ENCODE measurements at places on chromosomes 1 and 21.
A peak's percentile ranks its signal among the peaks of the same experiment; 100 is the strongest.

GRCh38 chr21:32370998-32371766 lies 21.6 kb downstream of the URB1 start:
- H3K4me1 ChIP-seq: no peaks in the 10 kb centered on the region
- H3K4me3 ChIP-seq: no peak overlapping the region
- H3K27me3 ChIP-seq: no peaks in the 10 kb centered on the region
- no peak for DNase-seq
- H3K36me3 ChIP-seq: peaks cover 46% of the 10 kb centered on the region

DNA sequence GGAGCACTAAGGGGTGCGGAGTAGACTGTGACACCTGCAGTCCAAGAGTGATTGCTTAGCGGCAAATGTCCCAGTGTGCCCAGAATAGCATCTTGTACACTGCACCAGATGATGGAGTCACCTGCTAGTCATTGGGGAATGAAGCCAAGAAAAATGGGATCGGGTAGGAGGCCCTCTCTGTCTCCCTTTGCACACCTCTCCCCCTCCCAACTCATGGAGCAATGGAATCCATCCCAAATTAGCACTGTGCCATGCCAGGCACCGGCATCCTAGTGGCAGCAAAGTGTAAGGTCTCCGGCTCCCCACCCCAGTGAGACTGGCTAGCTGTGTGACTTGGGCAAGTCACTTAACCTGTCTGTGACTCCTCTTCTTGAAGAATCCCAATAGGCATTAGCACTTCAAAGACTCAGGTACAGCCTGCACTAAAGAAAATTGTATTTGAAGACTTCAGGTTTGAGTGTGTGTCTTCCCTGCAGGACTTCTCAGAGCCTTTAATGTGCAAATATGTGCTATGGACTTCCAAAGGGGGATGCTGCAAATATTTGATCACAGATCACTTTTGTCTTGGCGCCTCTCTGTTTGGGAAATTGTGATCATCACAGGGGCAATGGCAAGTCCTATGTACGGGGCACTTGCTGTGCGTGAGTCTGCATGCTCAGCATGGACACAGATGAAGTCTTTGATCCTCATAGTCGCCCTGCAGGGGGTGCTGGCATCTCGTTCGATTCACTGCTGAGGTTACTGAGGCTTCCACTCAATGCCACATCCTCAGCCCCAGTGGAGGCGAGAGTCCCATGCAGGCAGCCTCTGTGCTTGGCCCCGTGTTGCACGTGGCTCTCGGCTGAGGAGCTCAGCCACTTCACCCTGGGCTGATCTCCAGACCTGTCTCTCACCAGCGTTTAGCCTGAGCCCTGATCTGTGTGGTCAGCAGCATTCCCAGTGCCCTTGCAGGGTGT lies 272.9 kb upstream of the C1orf174 start:
- H3K27ac ChIP-seq: no peak overlapping the region
- no peaks in the 10 kb centered on the region for H3K4me1 ChIP-seq
- no peak for DNase-seq
- no peak overlapping the region for H3K4me3 ChIP-seq

DNA sequence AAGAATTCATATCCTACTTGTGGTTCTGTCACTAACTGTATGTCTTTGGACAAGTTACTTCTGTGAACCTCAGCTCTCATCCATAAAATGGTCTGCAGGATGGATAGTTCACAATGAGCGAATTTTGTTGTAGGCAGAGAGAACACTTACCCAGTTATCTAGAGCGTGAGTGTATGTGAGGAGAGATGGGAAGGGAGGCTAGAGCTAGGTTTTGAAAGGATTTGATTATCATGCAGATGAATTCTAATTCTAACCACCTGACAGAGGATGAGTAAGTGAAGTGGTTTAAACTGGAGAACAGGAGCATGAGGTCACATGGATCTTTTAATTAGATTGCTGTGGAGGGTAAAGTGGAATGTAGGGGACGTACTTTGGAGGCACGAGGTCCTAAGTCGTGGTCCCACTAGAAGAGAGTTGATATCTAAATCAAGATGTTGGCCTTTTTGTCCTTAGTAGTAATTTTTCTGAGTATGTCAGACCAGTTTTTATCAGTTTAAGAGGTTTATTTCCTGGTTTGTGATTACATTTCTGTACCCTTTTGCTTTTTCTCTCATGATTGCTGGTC lies 5.0 kb downstream of the SUCO start:
- H3K4me3 ChIP-seq: no peak overlapping the region
- no peaks in the 10 kb centered on the region for H3K36me3 ChIP-seq
- H3K27ac ChIP-seq: no peak overlapping the region
- DNase-seq: no peak

GRCh38 chr1:222399197-222399596 lies 148.7 kb downstream of the HHIPL2 start:
- H3K36me3 ChIP-seq: no peaks in the 10 kb centered on the region

DNA sequence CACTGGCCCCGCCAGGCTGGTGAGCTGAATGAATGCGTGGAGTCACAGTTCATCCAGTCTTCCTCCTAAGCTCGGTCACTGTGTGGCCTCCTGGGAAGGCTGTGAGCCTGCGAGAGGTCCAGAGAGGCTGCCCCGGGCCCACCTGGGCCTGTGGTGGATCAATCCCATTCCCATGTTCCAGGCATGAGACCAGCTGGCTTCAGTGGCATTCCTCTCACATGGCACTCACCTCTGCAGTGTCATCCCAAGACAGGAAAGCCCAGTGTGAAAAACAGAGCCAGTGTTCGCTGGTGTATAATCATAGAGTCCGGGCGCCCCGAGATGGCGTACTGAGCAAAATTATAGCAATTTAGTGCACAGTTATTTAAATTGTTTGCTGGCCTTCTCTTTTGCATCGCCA lies 37.6 kb upstream of the EPHA8 start:
- no peaks in the 10 kb centered on the region for H3K4me1 ChIP-seq
- no peaks in the 10 kb centered on the region for H3K27me3 ChIP-seq
- DNase-seq: no peak
- no peak overlapping the region for H3K4me3 ChIP-seq
- H3K36me3 ChIP-seq: peaks cover 36% of the 10 kb centered on the region
- H3K27ac ChIP-seq: no peak overlapping the region

DNA sequence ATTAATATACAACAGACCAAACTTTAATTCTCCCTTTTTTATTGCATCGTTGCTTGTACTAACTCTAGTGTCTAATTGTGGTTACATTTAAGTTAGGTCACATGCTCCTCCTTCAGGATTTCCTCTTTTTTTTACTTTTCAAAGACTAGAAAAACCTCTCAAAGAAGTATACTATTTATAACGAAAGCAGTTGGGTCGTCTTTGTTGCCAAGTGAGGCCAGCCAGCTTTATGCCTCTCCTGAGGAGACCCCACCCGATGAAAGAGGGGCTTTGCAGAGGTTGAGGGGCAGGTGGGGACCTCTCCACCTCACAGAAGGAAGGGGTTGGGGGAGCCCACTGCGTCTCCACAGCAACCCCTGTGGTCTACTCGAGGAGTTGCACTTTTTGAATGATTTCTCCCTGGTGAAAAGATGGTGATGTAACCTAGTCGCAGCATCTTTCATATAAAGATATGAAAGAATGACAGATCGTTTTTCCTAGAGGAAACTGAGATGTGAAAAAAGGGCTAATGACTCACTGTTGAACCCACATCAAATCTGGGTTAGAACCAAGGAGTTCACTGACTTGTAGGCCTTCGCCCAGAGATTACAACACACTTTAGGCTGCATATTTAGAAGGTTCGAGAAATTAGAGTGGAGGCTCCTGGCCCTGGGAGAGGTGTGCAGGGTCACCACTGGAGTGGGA lies 6.4 kb downstream of the TGFB2 start:
- DNase-seq: peak; percentile 4
- H3K4me3 ChIP-seq: peak overlapping the region; percentile 30
- H3K4me1 ChIP-seq: peaks cover 10% of the 10 kb centered on the region
- H3K27me3 ChIP-seq: no peaks in the 10 kb centered on the region

GRCh38 chr1:226782845-226783601 lies 43.9 kb upstream of the ITPKB start:
- no peaks in the 10 kb centered on the region for H3K36me3 ChIP-seq
- no peak overlapping the region for H3K27ac ChIP-seq
- H3K4me3 ChIP-seq: no peak overlapping the region

DNA sequence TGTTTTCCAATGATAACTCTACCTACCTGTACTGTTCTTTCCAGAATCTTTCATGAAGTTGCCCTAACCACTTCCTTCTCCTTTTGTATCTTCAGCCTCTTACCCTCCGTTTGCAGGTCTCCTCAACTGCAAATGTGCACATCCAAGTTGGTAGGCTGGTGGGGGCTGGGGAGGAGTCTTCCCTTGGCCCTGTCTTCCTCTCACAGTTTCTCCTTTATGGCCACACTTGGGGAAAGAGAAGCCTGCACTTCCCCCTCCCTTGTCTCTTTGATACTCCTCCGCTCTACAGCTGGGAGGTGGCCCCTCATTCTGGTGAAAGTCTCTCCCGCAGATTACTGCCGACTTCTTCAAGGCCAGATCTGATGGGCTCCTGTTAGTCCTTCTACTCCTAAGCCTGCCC lies 26.9 kb upstream of the GPR88 start:
- no peaks in the 10 kb centered on the region for H3K4me1 ChIP-seq
- no peak for DNase-seq
- no peak overlapping the region for H3K27ac ChIP-seq
- peaks cover 25% of the 10 kb centered on the region for H3K36me3 ChIP-seq
- no peaks in the 10 kb centered on the region for H3K27me3 ChIP-seq

Data from CD8-positive, alpha-beta memory T cell (primary cell).